ENCODE measurements at places on chromosomes 2 and 18.

DNA sequence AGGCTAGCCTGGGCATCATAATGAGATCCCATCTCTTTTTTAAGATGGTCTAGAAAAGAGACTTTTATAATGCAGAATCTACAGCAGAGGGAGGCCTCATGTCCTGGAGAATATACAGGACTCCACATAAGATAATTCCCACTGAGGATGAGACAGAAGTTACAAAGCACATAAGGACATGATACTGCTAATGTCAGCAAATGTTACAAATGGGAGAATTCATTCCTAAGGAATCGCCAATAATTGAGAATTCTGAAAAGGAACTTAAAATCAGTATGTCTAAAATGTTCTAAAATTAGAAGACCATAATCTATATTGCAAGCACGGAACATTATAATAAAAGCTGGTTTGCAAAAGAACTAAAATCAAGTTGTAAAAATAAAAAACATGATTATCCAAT is 131.6 kb upstream of the PKDCC start:
- DNase-seq, result no peak

- no peak for DNase-seq
Observed at GRCh38 chr18:45657357-45658335, 42.4 kb downstream of the SLC14A2 start.

- no peak for DNase-seq
Observed at GRCh38 chr18:23302511-23302850, 150.6 kb upstream of the RIOK3 start.

DNA sequence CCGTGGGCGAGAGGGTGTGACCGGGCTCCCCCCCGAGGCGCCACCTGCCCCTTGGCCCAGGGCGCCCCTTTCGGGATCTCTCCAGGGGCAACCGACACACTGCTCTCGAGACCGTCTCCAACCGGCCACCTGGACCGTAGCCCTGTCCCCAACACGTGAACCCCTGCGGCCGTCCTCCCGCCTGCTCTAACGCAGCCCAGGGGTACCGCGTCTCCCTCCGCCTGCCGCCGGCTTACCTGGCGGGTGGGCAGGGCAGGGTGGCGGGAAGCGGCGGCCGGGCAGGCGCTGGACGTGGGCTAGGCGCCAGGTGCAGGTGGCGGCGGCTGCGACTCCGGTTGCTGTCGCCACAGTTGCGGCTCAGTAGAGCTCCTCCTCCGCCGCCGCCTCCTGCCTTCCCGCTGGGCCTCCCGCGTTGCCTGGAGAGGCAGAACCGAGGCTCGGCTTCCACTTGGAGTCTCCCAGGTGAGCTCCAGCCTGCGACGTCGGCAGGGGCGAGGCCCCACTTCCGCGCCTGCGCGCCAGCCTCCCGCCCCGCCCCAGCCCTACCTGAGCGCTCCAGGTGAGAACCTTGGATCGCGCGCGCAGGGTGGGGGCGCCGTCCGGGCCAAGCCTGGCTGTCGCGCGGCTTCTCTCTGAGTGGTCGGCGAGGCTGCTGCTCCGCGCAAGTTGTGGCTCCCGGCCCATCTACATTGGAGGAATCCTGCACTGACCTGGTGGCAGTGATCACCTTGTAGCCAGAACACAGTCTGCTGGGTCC is at the start of gene GALNT3:
GALNT3 (minus strand) TSS at position 469 of the 757 bp plus-strand sequence. CDS start 23,547 bp downstream, outside the sequence.
- peak; percentile 93 for DNase-seq

DNA sequence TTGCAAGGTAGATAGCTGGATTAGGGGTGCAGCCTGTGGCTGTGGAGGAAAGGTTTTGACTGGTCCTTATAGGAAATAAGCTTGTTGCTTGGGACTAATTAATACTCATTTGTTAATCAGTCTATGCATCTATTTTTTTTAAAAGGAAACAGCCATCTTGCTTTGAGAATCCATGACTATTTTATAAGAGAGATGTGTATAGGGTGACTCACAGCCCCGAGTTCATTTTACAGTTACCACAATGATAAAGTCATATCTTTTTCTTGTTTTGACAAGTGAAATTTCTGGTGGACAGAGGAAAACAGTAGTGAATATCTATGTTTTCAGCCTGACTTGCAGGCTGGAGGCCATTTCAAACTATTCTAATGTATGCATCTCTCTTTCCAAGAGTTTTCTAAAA is 193.5 kb upstream of the CCDC68 start:
- no peak for DNase-seq

- DNase-seq, result no peak
Observed at GRCh38 chr18:11497585-11497984, 111.8 kb upstream of the SLC35G4 start.

GRCh38 chr18:9856092-9856491 is 29.7 kb upstream of the TXNDC2 start:
- no peak for DNase-seq

DNA sequence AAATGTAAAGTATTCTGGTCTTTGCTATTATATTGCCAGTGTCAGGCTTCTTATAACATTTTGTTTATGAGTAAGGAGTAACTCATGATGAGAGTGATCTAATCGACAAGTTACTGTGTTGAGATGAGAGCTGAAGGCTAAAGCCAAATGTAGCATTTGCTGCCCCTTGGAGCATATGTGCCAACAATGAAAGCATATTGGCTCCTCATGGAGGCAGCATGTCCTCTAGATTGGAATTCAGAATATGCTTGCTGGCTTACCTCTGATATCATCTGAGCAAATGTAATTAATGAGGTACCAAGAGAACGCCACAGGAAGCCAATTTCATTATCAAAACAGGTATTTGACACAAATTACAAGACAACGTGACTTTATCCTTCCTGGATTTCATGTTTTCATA is 781.1 kb upstream of the FSHR start:
- no peak for DNase-seq

GRCh38 chr2:167114018-167114417 is 225.7 kb downstream of the XIRP2 start:
- DNase-seq, result no peak

DNA sequence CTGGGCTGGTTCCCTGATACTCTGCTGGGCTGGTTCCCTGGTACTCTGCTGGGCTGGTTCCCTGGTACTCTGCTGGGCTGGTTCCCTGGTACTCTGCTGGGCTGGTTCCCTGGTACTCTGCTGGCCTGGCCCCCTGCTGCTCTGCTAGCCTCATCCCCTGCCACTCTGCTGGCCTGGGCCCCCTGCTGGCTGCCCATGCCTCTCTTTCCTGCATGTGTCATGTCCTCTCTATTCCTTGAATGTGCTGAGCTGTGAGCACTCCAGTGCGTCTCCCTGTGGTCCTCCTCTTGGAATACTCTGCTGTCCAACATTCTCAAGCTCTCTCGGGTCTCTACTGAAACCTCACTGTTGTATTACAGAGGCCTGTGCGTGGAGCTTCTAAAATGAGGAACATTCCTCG is 216.3 kb downstream of the RNF144A start:
- peak; percentile 36 for DNase-seq

GRCh38 chr18:69885841-69886531 is 61.7 kb downstream of the CD226 start:
- DNase-seq, result peak; percentile 4

GRCh38 chr2:44789971-44790721 is 151.4 kb upstream of the SIX3 start:
- no peak for DNase-seq

- no peak for DNase-seq
Observed at GRCh38 chr2:209913786-209914345, 88.6 kb upstream of the RPE start.

DNA sequence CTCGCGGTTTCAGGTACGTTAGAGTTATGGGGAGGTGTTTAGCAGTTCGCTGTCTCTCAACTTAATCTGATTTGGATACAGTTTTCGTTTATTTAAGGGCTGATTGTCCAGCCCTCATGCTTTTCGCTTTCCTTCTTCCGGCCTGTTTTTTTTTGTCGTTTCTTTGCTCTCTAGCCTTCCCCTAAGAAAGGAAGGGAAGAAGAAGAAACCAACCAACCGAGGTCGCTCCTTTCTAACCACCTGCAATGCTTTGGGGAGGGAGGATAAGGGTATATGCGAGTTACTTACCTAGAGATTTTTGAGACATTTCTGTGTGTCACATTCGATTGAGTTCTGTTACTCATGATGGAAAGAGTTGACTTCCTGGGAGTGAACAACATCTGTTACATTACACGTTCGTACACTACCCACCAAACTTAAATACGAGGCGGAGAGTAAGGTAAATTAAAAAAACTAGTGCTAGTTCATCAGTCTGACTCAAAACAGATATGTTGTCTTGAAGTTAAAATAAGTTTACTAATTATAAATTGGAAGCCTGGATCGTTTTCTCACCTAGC is 918 bp downstream of the EIF5B start:
- DNase-seq, result no peak

DNA sequence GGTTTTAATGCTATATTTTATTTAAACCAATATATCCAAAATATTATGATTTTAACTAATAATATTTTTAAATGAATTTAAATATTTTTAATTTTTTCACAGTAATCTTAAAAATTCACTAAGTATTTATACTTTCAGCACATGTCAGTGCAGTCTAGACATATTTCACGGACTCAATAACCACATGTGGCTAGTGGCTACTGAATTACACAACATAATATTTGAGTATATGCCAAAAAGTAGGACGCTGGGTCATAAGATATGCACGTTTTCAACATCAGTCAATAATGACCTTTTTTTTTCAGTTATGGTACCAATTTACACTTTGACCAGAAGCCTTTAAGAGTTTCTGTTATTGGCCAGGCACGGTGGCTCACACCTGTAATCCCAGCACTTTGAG is 117.7 kb downstream of the GFPT1 start:
- DNase-seq, result no peak

GRCh38 chr18:9574473-9575115 is 39.8 kb downstream of the PPP4R1 start:
- no peak for DNase-seq

DNA sequence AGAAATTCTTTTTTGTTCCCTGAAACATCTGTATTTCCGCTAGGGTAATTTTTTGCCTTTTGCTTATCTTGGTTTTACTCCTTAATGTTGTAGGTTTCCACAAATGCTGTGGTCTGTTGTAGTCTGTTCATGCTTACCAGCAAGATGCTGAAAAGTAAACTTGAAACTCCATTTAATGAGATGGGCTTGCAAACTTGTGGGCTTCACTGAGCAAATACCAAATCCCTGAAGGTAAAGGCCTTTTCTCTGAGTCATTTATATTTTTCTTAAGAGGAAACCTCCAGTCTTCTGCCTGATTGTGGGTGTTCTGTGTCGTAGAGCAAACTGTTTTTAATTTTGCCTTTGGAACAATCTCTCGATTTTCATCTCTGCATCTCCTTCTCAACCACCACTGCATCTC is 9.3 kb downstream of the SP140 start:
- no peak for DNase-seq

DNA sequence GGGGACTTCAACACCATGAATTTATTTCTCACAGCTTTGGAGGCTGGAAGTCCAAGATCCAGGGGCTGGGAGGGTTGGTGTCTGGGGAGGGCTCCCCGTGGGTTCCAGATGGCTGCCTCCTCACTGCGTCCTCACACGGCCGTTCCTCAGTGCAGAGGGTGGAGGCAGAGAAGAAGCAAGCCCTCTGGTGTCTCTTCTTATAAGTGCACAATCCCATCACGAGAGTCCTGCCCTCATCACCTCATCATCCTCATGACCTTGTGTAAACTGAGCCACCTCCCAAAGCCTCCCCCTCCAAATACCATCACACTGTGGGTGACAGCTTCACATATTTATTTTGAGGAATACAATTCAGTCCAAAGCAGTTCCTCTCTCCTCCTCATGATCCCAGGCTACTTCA is 26.3 kb downstream of the TMEM163 start:
- DNase-seq, result no peak

DNA sequence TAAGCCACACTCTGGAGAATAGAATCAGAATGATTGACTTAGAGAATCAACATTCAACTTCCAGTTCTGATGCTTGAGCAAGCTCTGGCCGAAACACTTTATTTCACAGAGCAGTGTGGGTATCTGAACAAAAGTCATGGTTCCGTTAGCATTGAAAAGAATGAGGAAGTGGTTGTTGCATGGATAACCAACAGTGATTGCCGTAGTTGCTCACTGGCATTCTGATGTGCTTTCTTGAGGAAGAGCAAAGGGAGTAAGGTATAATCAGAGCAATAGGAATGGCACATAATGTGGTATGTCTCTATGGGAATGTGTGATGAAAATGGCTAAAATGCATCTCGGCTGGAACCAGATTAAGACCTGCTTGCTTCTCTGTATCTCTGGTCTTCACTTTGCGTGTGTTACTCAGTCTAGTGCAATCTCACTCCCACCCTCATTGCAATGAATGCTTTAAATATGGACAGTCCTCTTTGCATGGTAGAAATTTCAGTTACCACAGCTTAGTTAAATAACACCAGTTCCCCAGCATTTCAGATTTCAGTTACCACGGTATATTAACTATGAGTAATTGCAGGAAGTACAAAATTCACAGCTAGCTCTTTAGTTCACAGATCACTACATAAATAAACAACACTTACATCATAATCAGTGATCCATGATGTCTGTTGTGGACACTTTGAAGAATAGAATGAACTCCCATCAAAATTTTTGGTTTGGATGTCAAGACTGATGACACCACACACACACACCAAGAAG is 7.8 kb upstream of the RAB12 start:
- no peak for DNase-seq

DNA sequence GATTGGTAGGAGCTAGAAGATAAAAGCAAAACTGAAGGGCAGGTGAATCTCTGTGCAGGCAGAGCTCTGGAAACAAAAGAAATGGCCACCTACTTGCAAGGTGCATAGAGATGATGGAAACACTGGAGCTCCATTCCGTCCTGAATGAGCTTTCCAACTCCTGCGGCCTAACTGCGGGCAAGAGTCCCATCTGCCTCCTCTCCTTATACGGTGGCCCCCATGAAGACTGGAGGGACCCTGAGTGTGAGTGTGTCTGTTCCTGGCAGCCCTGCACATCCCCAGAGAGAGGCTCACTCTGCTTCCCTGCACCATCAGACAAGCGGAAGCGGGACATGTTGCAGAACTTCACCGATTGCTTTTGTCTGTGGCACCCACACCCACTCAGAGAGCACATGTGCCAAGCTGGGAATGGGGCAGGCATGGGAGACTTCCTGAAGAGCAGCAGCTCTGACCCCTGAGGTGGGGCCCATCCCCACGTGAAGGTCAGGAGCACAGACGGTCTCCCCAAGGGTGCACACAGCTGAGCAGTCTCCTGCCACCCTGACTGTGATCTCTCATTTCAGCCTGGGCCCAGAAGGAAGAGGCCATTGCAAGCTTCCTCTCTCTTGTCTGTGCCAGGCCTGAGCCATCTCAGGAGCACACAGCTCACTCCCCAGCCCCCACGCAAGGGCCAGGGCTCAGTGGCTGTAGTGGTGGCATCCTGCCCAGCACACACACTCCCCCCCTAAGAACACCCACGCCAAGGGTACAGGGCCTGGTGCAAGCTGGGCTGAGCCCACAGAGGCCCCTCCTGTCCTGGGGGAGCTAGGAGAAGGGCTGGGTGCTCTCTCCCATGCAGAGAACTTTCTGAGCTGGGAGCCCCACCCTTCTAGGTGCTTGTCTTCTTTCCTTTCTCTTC is 75.3 kb downstream of the STPG4 start:
- no peak for DNase-seq

DNA sequence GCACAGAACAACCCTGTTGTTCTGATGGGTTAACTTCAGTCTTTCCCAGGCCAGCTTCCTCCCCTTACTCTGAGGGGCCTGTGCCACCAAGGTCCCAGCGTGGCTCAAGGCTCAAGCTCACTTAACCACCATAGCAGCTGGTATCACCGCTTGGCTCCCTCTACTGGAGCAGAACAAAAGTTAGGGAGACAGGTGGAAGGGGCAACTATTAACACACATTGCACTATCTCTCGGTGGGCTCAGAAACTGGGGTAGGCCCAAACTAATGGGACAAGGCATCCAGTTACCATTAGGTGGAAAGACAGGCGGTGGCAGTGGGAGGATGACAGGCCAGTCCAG is 88.7 kb upstream of the ATL2 start:
- DNase-seq, result peak; percentile 63
